Right renal pelvis (tissue), 4 donors: ENCODE measurements at places on chromosomes 13 and 19.

DNA sequence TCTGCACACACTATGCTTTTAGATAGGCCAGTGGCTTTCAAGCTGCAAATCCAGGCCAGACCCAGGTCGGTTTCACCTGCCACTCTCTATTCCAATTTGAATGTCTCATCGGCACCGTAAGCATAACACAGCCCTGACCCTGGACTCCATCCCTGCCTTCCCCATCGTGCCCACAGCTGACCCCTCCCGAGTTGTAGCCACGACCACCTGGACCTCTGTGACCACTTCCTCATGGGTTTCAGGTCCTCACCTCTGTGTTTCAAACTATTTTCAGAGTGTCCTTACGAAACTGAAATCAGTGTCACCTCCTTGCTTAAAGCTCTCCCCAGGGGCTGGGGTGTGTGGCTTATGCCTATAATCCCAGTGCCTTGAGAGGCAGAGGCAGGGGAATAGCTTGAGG is 9.0 kb upstream of the HSH2D start:
- DNase-seq = no peak

GRCh38 chr13:102692491-102692826 is 2.4 kb downstream of the METTL21C start:
- DNase-seq = no peak

GRCh38 chr19:54928299-54928698 is 19.0 kb downstream of the NLRP7 start:
- no peak for DNase-seq

DNA sequence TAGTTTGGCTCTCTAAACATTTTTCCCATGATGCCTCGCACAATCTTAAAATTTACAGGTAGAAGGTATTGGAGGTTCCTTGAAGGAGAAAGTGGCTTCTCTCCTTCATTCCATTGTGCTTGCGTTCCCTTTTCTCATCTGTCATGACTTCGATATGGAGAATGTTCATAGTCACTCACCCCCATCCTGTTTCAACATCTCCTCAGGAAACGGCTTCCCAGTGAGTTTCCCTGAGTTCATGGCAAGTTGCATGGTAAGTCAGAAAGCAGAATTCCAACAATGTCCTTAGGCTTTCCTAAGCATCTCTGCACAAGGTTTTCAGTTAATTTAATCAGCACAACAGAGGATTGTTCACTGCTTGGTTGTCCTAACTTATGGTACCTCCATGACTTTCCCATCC is 581.8 kb upstream of the SLITRK5 start:
- DNase-seq = no peak

DNA sequence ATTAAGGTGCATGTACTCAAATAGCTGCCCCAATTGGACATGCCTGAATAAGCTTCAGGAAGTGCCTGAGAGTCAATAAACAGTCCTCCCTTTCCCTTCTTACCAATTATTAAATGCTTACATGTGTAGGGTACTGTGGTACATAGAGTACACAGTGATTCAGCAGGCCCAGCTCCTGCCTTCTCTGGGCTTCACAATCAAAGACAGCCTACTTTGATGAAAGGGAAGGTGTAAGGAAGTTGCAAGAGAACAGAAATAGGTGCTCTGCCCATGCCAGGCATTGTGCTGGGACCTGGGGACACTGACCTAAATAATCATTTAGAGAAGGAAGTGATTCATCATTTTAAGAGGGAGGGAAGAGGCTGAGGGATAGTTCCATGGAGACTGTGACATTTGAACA is 17.2 kb downstream of the FRY start:
- no peak for DNase-seq

DNA sequence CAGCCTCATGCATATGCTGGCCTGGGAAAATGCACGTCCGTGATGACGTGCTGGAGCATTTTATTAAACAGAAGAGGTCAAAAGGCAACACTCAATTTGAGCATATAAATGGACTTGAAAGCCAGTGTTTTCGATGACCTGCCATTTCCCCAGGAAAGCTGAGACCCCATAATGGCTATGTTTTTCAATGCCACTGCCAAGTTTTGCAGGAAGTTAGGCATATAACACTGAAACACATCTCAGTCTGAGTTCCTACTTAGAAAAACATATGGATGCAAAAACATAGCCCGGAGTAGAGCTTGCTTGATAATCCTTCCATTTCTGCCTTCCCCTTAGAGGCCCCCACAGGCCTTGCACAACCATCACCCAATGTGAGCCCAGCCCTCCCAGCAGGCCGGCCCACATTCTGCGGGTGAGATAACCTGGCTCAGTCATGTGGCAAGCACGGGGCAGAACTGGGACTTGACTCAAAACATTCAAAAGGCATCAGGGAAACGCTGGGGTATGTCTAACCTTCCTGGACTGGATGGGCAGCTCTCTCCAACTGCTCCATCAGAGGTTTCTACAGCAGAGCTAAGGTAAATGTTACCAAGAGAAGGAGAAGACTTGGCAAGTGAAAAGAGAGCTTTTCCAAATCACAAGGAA is 24.9 kb downstream of the EPS15L1 start:
- no peak for DNase-seq
